ENCODE measurements at places on chromosomes 16 and 17. TPM values are rescaled to one million over a fixed set of nuclear protein-coding genes. Genes with fewer than 3 reads are reported as not detected.
A peak's percentile ranks its signal among the peaks of the same experiment; 100 is the strongest.

Gene GINS2
- 13.4 TPM for total RNA-seq

Gene CFAP97D1
- not detected for total RNA-seq

- DNase-seq: no peak
These were observed 106.8 kb downstream of the SEC14L1 start for GRCh38 chr17:77247609-77248008.

- peak; percentile 47 for DNase-seq
These were observed 1.7 kb upstream of the DVL2 start for GRCh38 chr17:7235693-7236665.

- DNase-seq: no peak
These were observed 13.1 kb downstream of the TBC1D24 start for GRCh38 chr16:2487903-2488531.

- DNase-seq: no peak
These were observed 93.4 kb upstream of the CCL2 start for GRCh38 chr17:34161690-34162089.

All from IMR-90 (cell line).